ENCODE measurements at places on chromosomes 4 and X.
A peak's percentile ranks its signal among the peaks of the same experiment; 100 is the strongest.

GRCh38 chr4:53943345-53944085 is 120.9 kb downstream of the CHIC2 start:
- DNase-seq: peak; percentile 89

GRCh38 chr4:8201321-8201781 is 2.3 kb downstream of the SH3TC1 start:
- no peak for DNase-seq

GRCh38 chr4:116073051-116073450 is 959.6 kb upstream of the NDST4 start:
- no peak for DNase-seq

GRCh38 chr4:78069859-78070258 is 12.7 kb downstream of the FRAS1 start:
- DNase-seq: no peak

- no peak for DNase-seq
Measured at GRCh38 chrX:27680726-27681125, 90.6 kb downstream of the DCAF8L2 start.

DNA sequence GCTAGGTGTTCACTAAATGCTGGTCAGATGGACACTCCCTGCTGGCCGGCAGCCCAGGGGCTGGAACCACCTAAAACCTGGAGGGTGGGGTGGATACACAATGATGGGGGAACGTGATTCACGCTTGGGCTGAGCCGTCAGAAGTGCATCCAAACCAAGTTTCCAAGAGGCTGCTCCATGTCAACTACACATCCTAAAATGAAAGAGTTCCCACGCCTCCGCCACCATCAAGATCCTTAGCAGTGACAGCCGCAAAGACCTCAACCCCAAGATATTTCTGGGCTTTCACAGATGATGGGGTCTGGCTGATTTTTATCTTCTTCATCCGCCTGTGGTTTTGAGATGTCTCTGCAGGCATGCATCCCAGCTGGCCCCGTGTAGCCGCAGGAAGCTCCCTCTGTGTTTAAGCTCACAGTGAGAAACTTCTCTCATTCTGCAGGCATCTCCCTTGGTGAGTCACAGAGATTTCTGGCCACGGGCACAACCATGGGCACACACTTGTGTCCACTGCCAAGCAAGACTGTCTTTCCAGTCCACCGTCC is 84.4 kb downstream of the HTRA3 start:
- DNase-seq: no peak

DNA sequence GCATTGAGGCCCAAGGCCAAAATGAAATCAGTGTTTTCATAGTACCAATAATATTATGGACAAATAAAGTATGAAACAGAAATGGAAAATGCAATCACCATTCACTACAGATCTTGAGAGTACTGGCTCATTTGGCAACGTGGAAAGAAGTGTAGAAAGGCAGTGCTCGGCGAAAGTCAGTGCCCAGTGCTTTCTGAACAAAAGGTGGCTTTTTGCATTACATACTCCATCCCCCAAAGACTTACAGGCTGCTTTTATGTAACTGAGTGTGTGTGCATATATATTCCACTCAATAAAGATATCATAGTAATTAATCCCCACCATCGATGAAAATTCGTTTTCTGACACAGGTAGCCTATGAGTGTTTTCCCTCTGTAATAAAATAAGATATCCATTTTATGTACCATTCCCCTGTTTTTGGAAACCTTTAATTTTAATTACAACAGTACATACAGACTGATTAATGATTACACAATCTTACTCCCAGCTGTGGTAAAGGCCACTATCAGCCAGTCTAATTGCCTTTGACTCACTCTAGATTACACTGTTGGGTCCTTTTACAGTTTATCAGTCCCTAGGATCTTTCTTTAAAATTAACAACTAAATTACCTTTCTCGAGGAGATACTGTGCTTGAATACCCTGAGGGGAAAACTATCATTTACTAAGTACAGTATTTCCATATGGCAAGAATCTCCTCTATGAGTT is 65.9 kb downstream of the MAD2L1 start:
- DNase-seq: no peak

GRCh38 chr4:40325406-40326019 is 9.6 kb upstream of the CHRNA9 start:
- DNase-seq: no peak

DNA sequence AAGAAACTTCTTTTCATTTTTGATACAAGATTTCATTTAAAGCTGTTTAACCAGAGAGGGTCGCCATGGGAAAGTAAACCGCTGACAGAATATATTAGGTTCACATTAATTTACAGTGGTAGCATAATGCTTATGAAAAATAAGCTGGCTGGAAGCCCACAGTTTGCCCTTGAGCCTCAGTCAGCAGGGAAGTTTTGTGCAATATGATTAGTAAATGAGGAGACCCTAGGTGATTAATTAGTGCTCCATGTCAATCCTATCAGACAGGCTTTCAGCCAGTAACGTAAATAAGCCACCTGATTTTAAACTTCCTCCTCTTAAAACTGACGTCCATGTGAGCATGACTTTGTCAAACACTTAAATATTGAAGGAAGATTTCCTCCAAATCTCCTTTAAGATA is 134.2 kb downstream of the TSPAN5 start:
- DNase-seq: no peak

GRCh38 chr4:110540581-110540980 is 64.6 kb downstream of the ENPEP start:
- no peak for DNase-seq

GRCh38 chr4:57734104-57734670 is 624.0 kb upstream of the IGFBP7 start:
- no peak for DNase-seq

GRCh38 chr4:133618963-133619362 is 469.9 kb downstream of the PCDH10 start:
- no peak for DNase-seq

GRCh38 chr4:175823015-175823742 is 11.1 kb upstream of the GPM6A start:
- no peak for DNase-seq

DNA sequence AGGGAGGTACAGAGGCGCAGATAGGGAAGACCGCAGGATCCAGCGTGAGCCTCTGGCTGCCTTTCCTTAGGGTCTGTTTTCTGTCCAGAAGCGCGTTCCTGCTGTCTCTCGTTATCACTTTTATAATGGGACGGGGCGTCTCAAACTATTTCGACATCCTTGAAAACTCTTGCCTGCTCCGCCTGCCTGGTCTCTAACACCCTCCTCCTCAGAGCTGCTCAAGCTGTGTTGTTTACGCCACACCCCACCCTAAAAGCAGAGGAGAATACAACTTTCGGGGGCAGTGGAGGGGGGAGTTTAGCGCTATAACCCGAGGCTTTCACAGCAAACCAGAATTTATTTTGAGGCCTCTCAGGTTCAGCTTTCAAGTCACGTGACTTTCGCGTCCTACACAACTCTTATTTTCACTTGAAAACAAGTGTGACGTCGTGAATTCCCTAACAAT is 646 bp upstream of the FAM3A start:
- no peak for DNase-seq

- DNase-seq: no peak
Measured at GRCh38 chr4:75696071-75696470, 22.9 kb upstream of the G3BP2 start.

- DNase-seq: peak; percentile 9
Measured at GRCh38 chrX:134484039-134484438, 24.1 kb downstream of the HPRT1 start.

- no peak for DNase-seq
Measured at GRCh38 chr4:2787230-2788100, 5.4 kb upstream of the SH3BP2 start.

GRCh38 chr4:153248641-153249198 is 44.5 kb downstream of the TRIM2 start:
- DNase-seq: no peak

- no peak for DNase-seq
Measured at GRCh38 chrX:133081990-133082389, 14.9 kb downstream of the USP26 start.

- no peak for DNase-seq
Measured at GRCh38 chrX:13223868-13224567, 95.8 kb downstream of the ATXN3L start.

GRCh38 chr4:181595716-181596115 is 647.5 kb upstream of the TENM3 start:
- DNase-seq: no peak

DNA sequence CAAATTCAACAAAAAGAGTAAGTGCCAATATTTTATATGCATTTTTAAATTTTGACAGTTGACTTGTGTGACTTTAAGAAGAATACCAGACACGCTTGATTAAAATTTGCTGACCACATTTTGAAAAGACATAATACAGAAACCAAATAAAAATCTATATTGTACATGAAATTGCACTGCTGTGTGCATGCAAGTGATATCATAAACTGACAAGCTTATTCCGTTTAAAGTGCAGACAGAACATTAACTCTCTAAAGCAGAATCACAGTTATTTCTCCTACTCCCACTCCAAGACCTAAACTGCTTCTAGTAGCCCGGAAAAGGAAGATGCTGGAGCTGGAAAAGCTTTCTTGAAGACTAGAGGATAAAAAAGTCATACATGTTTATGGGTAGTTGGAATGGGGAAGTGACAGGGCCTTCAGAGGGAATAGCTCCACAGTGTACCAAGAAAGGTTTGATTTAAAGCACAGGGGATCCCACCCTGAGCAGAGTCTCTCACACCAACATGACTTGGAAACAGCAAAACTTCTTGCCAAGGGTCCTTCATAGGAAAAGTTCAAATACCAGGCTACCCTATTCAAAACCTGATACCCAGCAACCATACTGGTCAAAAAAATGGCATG is 34.1 kb upstream of the NAF1 start:
- DNase-seq: no peak

- no peak for DNase-seq
Measured at GRCh38 chr4:126544276-126544675, 1088.5 kb upstream of the INTU start.

- no peak for DNase-seq
Measured at GRCh38 chr4:688854-689681, at the start of gene SLC49A3. TSS of gene SLC49A3 (minus strand) at chr4:689151. CDS start at chr4:689127, 24 bp downstream.

DNA sequence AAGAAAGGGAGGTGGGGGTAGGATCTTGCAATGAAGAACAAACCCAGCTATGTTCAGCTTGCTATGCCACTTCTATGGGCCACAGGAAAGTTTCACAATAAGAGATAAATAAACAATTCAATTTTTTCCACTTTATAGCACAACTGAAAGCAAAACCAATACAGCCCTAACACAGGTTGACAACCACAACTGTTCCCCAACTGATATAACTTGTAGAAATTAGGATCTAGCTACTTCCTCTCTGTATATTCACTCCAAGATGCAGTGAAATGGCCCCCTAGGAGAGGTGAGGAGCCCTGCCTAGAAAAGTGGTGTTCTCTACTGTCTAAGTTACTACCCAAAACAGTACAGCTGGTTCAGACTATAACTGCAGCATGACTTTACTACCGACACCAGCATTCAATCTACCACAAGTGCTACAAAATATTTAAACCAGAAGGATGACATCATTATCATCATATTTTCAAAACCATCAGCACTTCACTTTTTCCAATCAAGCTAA is 77.0 kb downstream of the FBXW7 start:
- no peak for DNase-seq

DNA sequence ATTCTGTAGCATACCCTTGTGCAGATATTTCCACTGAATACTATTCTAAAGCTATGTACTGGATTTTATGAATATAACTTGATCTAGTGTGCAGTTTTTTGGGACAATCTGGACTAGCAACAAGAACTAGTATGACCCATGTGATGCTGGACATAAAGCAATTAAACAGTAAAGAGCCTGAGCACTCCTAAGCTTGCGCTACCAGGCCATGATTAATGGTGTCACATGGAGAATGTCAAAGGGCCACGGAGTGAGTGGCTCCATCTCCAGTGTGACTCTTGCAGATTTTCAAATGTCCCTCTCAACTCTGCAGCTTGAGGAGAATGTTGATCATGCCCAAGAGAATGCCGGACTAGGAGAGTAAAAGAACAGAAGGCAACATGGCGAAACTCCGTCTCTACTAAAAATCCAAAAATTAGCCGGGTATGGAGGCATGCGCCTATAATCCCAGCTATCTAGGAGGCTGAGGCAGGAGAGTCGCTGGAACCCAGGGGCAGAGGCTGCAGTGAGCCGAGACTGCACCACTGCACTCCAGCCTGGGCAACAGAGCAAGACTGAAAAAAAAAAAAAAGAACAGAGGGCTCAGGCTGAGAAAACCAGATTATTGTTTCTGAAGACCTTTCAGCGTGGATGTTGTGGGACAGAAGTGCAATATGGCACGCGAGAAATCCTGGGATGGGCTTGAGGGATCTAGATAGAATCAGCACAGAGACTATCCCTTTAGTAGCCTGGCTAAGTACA is 45.0 kb downstream of the TIGD2 start:
- no peak for DNase-seq

DNA sequence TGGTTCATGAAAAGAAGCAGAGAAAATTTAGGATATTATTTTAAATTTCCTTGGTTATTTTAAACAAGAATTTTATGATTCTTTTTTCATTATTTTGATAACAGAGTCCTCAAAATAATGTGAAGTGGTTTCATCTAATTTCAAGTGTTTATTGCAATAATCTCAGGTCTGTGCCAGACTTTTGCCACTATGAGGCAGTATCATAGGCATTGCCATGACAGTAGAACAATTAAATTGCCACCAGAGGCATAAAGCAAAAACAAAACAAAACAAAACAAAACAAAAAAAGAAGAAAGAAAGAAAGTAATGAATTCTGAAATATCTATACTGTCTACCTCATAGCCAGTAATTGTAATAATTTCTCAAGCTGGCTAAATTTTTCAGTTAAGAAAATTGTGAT is 739.2 kb downstream of the KCTD8 start:
- no peak for DNase-seq

GRCh38 chr4:109875106-109875505 is 27.2 kb downstream of the LRIT3 start:
- no peak for DNase-seq

DNA sequence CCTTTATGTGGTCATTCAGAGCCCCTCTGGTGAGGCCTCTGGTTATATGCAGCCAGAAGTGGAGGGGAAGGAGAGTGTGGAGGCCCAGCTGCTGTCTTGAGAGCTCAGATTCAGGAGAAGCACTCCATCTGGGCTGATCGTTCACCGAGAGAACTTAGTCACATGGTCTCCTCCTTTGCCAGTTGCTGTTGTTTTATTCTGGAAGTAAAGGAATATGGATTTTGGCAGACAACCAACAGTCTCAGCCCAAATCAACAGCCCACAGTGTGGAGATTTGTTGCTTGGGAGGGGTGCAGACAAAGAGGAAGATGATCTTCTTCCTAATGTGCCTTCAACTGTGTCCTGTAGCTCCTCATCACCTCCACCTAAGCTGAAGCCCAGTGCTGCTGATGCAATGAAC is 355.4 kb downstream of the ANK2 start:
- no peak for DNase-seq

- DNase-seq: no peak
Measured at GRCh38 chr4:165355900-165356300, 22.9 kb upstream of the CPE start.

- DNase-seq: no peak
Measured at GRCh38 chr4:175875993-175876771, 64.1 kb upstream of the GPM6A start.

- no peak for DNase-seq
Measured at GRCh38 chrX:39011454-39012221, 210.4 kb downstream of the MID1IP1 start.

DNA sequence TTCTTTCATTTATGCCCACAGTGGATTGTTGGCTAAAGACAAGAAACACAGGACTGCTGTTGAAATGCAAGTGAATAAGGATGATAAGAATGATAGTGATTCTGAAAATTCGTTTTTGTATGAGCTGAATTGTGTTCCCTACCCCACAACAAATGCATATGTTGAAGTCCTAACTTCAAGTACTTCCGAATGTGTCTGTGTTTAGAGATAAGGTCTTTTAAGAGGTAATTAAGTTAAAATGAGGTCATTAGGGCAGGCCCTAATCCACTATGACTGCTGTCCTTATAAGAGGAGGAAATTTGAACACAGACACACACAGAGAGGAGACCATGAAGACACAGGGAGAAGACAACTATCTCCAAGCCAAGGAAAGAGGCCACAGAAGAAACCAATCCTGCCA is 126.6 kb upstream of the ACSL4 start:
- no peak for DNase-seq
